Neural progenitor cell (in vitro differentiated cells): ENCODE measurements at places on chromosomes 3 and 15.

DNA sequence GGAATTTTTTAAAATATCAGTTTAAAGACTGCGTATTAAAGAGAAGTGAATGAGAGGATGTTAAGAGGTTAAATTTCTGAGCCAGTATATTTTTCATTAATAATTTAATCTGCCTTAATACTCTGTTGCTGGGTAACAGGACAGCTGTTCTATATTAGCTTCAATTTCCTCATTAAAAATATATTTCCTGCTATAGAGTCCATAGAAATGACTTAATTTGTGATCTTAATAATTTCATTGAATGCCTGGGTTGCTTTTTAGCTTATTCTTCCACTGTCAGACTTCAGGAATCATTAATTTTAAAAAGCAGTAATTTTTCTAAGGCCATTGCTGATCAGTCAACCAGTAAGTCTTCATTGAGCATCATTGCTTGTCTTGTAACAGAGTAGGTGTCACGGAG lies 129.0 kb downstream of the THSD4 start:
- DNase-seq, result no peak

- DNase-seq, result peak; percentile 56
Measured at GRCh38 chr15:41827290-41827879, 507 bp upstream of the JMJD7 start.

DNA sequence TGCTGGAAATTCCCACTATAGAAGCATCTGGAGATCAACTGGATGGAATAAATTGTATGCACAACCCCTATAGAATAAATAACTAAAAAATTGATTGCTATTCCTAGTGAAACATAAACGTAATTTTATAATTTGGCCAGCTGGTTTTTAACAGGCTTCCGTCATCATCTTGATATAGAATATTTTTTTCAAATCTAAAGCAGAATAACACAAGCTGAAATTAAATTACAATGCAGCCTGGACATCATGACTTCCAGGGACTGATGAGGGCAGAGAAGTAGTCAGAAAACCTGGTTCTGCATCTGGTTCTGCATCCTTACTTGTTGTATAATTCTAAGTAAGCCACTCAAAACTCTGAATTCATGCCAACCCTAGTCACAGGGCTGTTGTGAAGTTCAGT lies 146.1 kb downstream of the MEX3B start:
- DNase-seq, result no peak

DNA sequence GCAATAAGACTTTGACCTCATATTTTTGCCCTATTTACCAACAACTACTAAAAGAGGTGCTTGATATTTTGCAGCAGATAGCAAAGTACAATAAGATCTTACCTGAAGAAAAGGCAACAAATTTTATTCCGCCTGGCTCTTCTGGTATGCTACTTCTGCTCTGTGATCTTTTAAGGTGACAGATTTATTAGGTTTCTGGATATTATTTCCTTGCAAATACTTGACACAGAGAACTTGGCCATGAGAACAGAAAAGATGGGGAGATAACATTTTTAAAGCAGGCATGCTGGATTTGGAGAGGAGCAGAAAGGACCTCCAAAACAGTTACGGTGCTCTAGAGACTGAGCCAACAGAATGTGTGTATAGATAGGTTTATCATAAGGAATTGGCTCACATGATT lies 86.7 kb upstream of the RNF7 start:
- no peak for DNase-seq

- no peak for DNase-seq
Measured at GRCh38 chr3:127247292-127247691, 40.6 kb downstream of the PRR20G start.

- DNase-seq, result no peak
Measured at GRCh38 chr15:85795337-85796305, 896 bp upstream of the KLHL25 start.

DNA sequence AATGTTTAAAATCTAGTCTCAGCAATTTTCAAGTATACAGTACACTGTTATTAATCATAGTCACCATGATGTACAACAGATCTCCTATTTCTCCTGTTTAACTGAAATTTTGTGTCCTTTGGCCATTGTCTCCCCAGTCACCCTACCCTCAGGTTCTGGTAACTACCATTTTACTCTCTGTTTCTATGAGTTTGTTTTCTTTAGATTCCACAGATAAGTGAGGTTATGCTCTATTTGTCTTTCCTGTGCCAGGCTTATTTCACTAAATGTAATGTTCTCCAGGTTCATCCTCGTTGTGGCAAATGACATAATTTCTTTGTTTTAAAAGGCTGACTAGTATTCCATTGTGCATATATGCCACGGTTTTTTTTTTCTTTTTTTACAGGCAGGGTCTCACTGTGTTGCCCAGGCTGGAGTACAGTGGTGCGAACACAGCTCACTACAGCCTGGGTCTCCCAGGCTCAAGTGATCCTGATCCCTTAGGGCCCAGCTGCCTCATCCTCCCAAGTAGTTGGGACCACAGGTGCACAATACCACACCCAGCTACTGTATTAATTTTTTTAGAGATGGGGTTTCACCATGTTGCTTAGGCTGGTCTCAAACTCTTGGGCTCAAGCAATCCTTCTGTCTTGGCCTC lies 50.0 kb downstream of the RAB7A start:
- DNase-seq, result no peak

DNA sequence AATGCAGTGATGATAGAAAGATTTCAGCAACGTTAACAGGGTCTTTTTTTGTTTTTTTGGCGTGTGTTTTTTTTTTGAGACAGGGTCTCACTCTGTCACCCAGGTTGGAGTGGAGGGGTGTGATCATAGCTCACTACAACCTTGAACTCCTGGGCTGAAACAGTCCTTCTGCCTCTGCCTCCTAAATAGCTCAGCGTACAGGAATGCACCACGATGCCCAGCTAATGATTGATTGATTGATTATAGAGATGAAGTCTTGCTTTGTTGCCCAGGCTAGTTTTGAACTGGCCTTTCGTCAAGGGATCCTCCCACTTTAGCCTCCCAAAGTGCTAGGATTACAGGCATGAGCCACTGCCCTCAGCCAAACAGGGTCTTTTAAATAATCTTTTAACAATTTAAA lies 7.0 kb downstream of the CHP1 start:
- no peak for DNase-seq

DNA sequence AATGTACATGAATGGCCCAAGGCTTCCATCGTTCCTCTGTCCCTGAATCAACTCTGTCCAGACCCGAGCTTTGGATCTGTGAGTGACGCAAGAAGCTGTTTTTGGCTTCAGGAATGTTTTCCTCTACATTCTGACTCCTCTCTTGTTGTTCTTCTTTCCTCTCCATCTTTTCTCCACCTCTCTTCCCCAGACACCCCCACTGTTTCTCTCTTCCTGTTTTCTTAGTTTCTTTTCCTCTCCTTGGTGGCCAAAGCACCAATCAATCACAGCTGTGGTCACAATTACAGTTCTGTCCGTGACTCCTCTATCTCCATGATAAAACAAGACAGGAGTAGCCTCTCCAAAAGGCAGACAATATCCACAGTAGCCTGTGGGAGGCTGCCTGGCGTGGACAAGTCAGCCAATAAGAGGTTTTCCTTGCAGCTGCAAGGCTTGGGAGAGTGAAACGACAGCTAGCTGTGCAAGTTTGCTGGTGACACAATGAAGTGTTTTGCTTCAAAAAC lies 4.9 kb upstream of the TMEM212 start:
- peak; percentile 31 for DNase-seq

GRCh38 chr3:143720381-143720780 lies 127.9 kb downstream of the SLC9A9 start:
- no peak for DNase-seq

DNA sequence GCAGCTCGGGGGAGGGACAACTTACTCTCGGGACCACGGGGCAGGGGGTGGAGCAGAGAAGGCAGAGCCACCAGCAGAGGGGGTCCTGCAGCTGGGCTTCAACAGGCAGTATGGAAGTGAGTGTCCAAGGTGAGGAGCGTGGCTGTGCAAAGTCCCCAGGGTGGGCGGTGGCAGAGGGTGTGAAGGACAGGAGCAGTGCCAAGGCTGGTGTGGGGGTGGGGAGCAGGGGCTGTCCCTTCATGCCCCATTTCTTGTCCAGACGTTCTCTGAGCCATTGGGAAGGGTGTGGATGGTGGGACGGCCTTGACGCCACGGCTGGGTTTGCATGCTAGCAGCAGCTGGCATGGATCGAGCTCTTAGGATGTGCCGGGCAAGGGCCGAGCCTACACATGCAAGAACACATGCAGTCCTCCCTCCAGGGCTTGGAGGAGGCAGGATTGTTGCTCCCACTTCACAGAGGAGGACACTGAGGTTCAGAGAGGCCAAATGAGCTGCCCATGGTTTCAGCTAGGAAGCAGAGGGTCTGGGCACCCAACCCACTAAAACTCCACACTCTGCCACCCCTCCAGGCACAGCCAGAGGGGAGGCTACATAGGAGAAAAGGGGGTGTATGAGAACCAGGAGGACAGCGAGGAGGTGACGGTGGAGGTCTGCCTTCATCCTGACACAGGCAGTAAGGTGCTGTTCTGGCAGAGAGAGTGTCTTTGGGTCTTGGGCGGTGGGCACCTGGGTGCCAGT lies 93.6 kb downstream of the TBC1D2B start:
- no peak for DNase-seq

- DNase-seq, result peak; percentile 66
Measured at GRCh38 chr3:192802957-192803899, 75.9 kb upstream of the FGF12 start.

DNA sequence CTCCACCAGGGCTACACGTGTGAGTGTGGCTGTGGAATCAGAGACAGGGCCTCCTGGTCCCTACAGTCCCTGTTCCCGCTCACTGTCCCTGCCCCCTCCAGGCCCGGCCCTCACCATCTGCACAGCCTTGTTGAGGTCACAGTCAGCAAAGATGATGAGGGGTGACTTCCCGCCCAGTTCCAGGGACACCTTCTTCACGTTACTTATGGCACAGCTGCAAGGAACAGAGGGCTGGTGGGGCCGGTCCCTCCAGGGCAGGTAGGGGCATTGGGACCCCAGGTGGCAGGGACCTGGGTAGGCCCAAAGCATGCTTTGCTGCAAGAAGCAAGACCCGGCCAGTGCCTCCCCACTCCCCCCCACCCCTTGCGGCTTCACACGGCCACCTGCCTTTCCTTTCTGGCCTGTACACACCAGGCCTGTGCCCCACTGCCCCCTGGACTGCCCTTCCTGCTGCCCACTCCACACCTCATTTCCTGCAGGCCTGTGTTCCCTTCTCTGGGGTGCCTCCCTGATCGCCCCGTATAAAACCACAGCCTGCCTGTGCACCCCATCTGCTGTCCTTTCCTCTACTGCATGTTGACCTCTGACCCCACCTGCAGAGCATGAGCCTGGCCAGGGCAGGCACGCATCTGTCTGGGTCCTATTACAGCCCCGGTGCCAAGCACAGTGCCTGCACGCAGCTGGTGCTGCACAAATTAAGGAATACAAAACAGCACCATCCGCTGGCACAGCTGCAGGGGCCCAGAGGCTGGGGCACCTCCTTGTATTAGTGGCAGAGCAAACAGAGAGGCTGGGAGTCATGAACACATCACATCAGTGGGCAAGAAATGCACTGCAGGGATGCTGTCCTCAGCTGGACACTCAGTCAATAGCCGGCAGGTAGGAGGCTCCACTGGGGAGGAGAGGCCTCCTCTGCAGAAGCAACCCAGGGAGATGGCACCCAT lies 30.8 kb upstream of the SLC41A3 start:
- no peak for DNase-seq

DNA sequence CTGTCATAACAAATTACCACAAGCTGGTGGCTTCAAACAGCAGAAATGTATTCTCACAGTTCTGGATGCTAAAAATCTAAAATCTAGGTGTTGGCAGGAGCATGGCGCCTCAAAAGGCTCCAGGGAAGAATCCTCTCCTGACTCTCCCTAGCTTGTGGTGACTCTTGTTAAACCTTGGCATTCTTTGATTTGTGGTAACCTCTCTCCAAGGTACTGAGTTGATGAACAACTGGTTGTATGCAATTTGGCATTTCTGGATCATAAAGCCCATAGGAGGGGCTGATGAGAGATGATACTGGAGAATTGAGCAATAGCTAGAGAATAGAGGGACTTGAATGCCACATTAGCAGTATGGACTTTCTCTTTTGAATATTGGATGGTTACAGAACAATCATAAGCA lies 821.8 kb downstream of the TBL1XR1 start:
- no peak for DNase-seq

DNA sequence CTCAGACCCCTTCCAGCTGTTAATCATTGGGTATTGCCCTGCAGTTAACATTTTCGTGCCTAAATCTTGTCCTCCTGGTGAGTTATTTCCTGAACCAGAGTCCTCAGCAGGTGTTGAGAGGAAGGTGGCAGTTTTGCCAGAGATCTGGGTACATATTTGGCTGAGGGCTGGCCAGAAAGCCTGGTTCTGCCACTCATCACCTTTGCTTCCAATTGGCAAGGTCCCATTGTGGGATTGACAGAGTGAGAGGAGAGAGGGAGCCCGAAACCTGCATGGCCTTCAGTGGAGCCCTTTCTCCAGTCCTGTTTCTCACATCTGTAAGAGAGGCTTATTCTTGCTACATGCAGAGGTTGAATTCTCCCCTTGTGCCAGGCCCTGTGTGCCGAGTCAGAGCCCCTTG lies 8.9 kb upstream of the TKT start:
- no peak for DNase-seq

DNA sequence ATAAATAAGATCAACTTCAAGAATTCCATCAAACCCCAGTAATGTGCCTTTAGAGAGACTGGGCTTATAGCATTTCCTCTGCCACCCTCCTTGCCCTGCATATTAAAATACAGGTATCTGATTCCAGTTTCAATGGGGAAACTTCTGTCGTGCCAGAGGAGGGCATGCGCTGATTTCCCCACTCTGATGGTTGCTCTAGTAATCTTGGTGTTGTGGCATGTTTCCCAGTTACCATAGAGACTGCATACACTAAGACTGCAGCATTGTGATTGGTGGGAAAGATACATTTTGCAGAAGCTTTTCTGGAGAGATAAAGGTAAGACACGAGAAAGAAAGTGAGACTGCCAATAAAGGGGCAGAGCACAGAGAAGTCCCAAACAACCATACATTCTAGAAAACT lies 225.6 kb downstream of the TIGIT start:
- DNase-seq, result peak; percentile 45

- peak; percentile 53 for DNase-seq
Measured at GRCh38 chr3:20141316-20141715, 44.7 kb downstream of the SGO1 start.

- no peak for DNase-seq
Measured at GRCh38 chr3:4207672-4208071, 95.5 kb upstream of the SETMAR start.

DNA sequence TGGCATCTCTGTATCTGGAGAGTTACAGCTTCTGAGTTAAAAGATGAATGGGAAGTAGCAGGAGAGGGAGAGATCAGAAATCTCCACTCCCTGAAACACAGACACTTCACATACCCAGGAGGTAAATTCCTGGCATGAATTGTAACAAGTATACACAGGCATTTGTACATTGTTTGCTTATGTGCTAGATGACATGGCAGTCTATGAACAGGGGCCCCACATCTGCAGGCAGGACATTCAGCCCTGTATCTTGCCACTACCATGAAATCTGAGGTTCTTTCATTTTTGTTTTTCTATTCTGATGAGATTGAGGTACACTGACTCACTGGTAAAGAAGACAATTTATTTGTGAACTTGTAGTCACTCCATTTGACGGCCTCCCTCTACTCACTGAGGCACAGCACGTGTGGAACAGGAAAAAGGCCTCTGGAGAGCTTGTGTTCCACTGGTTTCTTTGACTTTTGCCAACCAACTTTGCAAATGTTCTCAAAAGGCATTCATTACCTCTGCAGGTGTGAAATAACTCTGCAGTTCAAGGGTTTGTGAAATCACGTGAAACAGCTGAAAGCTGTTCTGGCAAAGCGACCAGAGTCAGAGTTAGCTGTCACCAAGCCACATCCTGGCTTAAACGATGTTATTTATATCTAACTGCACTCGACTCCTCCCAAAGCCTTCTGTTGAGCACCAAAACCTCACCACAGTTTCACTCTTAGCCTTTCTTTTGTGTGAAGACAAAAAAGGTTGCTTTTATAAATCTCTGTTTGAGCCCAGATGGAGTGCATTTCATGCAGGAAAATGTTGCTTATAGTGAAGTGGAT lies 401.3 kb upstream of the CFAP20DC start:
- no peak for DNase-seq
